HCT116 (cell line): ENCODE measurements at places on chromosomes 13 and 19. TPM values are rescaled to one million over a fixed set of nuclear protein-coding genes. Genes with fewer than 3 reads are reported as not detected.

MYO16 gene
- total RNA-seq = 0.07 TPM

EDDM13 gene
- not detected for total RNA-seq

ALKBH6 gene
- total RNA-seq = 28.6 TPM

SHKBP1 gene
- 97.4 TPM for total RNA-seq

SSC5D gene
- 1.5 TPM for total RNA-seq

UBE2L5 gene
- total RNA-seq = 0.15 TPM

SMIM44 gene
- not detected for total RNA-seq

FPR1 gene
- not detected for total RNA-seq

ZNF135 gene
- not detected for total RNA-seq

CEACAM20 gene
- not detected for total RNA-seq

VSTM1 gene
- not detected for total RNA-seq

GZMM gene
- 0.59 TPM for total RNA-seq

REEP6 gene
- 53.9 TPM for total RNA-seq

STRN4 gene
- 107 TPM for total RNA-seq

GAPDHS gene
- not detected for total RNA-seq

PRR20B gene
- not detected for total RNA-seq

C19orf67 gene
- not detected for total RNA-seq

THAP8 gene
- 1.7 TPM for total RNA-seq

ZNF813 gene
- not detected for total RNA-seq

CACNG6 gene
- 0.15 TPM for total RNA-seq

CBARP gene
- 23.8 TPM for total RNA-seq

ZNF154 gene
- 0.10 TPM for total RNA-seq

NLRP4 gene
- 0.52 TPM for total RNA-seq
